Left colon (tissue), 2 donors: ENCODE measurements at places on chromosomes 12 and 14. TPM values are rescaled to one million over a fixed set of nuclear protein-coding genes. Genes with fewer than 3 reads are reported as not detected.
A peak's percentile ranks its signal among the peaks of the same experiment; 100 is the strongest.

GRCh38 chr14:92589213-92589852, 75.8 kb downstream of the RIN3 start:
- peak; percentile 47 for DNase-seq

- DNase-seq: no peak
Measured at GRCh38 chr14:74917646-74918081, 5.4 kb downstream of the RPS6KL1 start.

DNA sequence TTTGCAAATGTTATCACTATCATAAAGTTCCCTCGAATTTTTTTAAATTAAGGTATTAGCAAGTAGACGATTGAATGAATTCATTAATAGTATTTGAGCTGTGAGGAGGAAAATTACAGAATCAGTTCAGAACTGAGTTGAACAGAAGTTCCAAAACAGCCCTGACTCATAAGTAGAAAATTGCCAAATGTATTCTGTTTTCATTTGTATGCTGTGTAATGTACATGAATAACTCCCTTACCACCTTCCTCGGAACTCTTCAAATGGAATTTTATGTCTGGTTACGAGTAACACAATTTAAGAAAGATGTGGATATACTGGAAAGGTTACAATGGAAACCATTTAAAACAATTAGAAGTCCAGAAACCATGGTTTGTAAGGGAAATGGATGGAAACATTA, 283.3 kb upstream of the FAR2 start:
- DNase-seq: no peak

DNA sequence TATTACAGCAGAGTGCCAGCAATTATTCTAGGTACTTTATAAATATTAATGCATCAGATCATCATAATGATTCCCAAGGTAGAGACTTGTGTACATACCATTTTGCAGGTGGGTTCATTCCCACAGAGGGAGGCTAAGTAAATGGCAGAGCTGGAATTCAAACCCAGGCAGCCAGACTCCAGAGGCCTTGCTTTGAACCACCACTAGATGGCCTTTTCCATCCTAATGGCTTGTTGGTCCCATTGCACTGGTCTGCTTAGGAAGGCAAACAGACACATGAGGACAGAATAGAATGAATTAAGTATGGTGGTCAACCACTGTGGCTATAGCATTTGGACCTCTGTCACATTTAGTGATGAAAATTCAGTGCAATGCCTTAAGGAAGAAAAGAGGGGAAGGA, 158.7 kb downstream of the METTL25 start:
- no peak for DNase-seq

GRCh38 chr12:111180426-111181142, 188.3 kb downstream of the PHETA1 start:
- no peak for DNase-seq

DNA sequence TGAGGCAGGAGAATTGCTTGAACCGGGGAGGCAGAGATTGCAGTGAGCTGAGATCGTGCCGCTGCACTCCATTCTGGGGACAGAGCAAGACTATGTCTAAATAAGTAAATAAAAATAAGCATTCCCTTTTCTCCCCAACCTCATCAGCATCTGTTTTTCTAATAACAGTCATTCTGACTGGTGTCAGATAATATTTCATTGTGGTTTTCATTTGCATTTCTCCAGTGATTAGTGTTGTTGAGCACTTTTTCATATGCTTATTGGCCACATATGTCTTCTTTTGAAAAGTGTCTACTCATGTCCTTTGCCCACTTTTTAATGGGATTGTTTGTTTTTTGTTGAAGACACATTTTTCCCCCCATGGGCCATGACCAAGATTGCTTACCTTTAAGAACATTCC, 243.2 kb downstream of the ADAMTS20 start:
- DNase-seq: no peak

DNA sequence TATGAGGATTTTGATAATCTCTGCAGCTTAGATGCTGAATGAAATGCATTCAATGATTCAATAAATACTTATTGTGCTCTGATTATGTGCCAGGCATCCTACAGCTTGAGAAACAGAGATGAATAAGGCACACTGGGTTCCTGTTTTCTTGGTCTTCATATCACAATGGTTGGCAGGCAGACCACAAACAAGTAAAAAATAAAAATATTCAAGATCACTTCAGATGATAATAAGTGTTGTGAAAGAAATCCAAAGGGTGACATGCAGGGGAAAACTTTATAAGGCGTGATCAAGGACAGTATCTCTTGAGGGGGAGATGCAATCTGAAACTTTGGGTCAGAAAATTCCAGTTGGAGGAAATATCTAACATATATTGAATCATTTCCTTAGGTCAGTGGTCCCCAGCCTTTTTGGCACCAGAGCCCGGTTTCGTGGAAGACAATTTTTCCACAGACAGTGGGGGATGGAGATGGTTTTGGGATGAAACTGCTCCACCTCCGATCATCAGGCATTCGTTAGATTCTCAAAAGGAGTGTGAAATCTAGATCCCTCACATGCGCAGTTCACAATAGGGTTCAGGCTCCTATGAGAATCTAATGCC, 73.7 kb upstream of the RAP1B start:
- DNase-seq: no peak

DNA sequence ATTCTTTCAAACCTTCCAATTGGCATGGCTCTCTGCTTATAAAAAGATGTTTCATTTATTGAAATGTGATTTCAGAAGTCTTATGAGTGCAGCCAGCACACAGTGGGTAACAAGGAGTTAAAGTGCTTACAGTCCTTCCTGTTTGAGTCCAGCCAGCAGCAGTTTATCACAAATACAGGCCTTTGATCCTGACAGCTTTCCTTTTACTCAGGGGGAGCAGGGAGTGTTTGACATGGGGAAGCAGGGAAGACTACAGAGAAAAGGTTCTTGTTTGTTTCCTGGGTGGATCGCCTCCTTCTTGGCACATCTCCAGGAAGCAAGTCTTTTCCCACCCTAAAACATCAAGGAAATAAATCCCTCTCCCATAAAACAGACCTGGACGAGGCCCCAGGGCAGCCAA, 216.1 kb downstream of the MSRB3 start:
- no peak for DNase-seq

- no peak for DNase-seq
Measured at GRCh38 chr12:981961-982360, 9.1 kb upstream of the ERC1 start.

DNA sequence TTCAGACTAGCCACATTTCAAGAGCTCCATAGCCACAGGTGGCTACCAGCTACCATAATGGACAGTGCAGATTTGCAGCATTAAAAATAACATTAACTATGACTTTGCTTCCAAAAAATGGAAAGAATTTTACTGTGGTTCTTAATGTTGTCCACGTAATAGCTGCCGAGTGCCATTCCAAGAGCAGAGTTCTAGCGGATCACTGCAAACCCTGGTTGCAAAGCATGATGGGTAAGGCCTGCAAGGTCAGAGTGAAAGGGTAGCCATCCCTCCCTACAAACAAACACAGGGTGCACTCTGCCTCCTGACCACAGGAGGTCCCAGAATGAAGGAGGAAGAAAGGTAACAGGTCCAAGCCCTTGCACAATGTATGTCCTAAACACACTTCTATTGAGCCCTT, 157.6 kb downstream of the DPF3 start:
- no peak for DNase-seq

GRCh38 chr12:113386866-113387566, 16.7 kb downstream of the SDS start:
- DNase-seq: no peak

- DNase-seq: peak; percentile 28
Measured at GRCh38 chr12:19572920-19573558, 133.7 kb downstream of the AEBP2 start.

DNA sequence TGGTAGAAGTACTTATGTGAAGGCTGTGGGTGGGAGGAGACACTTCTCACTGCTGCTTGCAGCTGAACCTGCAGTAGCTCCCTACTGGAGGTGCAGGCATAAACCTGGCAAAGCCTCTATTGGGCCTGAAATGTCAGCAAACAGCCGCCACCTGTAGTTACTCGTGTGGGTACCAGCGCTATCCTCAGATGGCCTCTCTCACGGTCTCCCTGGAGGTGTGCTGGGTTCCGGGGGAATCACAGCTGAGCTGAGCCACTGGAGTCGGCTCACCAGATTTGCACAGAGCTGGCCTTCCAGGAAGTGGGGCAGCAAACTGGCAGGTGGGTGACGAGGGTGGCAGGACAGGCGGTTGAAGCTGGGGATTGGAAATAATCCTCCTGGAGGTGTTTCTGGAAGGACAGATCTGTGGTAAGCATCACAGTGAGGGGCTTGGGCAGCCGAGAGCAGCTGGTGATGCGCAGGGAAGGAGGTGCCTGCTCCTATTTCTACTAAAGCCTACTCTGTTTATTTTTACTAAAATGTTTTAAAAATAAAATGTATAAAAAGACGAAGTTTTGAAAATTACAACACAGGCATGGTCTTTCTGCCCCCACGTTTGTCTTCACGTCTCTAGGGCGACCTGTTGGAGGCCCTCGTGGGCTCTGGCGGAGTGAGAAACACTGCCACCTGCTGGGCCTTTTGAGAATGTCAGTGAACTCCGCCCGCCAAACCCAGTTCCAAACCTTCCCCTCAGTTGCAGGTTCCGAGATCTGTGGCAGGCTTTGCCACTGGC, 67.8 kb upstream of the PLEKHG3 start:
- DNase-seq: peak; percentile 59

DNA sequence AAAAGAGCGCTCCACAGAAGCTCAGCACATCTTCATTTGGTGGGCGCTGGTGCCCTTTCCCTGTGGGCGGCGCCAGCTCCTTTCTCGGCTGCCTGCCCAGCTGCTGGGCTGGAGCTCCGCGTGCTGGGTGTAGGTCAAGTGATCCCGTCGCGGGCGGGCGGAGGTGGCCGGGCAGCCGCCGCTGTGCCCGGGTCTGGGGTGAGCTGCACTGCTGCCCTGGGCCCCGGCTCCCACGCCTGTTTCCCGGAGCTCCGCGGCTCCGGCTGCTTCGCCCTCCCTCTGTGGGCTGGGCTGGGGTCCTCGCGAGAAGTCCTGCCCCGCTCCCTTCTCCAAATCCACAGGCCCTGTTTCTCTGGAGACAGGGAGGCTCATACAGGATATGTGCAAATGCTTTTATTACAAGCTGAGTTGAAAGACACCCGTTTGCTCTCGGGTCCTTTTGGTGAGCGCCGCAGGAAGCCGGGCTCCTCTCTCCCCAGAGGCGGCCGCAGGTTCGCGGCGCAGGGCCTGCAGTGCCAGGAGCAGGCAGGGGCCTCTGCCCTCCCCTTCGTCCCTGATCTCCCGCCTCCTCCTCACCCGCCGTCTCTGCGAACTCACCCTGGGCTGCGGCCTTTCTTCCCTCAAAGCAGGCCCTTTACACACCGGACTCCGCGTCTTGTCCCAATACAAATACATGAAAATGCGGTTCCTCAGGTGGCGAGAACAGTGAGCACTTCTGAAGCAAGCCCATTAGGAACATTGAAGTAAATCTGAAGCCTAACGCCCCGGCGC, 67.8 kb upstream of the CAPRIN2 start:
- peak; percentile 68 for DNase-seq

DNA sequence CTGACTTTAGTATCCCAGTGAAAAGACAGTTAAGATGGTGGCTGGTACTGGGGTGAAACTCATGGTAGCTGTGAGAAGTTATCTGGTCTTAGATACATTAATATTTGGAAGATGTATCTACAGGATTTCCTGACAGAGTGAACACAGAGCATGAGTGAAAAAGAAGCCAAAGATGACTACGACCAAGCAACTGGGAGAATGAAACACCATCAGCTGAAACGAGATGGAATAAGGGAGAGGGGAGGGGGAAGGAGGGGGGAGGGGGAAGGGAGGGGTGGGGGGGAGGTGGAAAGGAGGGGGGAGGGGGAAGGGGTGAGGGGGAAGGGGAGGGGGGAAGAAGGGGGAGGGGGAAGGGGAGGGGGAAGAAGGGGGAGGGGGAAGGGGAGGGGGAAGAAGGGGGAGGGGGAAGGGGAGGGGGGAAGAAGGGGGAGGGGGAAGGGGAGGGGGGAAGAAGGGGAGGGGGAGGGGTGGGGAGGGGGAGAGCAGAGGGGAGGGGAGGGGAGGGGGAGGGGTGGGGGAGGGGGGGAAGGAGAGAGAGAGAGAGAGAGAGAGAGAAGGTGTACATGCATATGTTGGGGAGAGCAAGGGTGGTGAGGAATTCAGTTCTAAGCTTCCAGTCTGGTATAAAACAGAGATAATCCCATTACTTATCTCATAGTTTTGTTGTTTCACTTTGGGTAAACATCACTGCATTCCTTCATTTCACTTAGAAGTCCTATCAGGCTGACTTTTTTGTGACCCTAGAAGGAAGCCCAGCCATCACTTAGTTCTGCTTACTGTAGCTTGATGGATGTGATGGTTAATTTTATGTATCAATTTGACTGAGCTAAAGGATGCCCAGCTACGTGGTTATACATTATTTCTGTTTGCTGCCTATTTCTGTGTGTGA, 73.9 kb downstream of the SPPL3 start:
- no peak for DNase-seq

- DNase-seq: no peak
Measured at GRCh38 chr12:49615725-49616124, 7.6 kb upstream of the PRPF40B start.

- no peak for DNase-seq
Measured at GRCh38 chr12:114658002-114658441, 26.0 kb downstream of the TBX3 start.

DNA sequence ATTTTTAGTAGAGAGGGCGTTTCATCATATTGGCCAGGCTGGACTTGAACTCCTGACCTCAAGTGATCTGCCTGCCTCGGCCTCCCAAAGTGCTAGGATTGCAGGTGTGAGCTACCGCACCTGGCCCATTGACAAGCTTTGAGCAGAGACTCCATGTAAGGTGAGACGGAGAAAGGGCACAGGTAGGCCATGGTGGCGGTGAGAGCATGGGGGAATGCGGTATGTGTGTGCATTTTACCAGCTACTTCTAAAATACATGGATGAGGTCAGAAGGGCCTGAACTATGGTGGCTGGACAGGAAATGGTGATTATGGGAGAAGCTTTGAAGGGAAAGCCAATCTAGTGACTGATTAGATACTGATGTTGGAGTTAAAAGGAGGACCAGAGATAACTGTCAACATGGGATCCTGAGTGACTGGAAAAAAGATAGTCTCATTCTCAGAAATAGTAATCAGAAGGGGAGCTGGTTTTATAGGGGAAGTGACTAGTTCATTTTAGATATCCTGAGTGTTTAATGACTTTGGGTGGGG, 21.9 kb upstream of the PTPRB start:
- no peak for DNase-seq

DNA sequence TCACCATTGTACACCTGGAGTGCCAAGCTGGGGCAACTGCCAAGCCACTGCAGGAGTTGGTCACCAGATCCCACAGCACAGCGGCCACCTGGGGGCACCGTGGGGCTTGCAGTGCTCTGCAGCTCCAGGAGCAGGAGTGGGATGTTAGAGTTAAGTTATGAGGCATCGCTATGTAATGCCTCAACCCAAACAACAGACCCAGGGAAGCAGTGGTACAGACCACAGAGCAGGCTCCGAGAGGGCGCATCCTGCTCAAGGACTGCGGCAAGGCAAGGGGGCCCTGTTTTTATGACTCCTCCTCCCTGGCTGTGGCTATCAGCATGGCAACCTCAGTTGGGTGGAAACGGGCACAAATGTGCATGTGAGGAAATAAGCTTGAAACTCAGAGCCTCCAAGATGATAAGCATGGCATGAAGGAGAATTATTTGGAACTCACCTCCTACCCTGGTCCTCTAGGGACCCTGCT, 63.1 kb downstream of the ARL6IP4 start:
- DNase-seq: peak; percentile 89

Gene DEGS2
- 36.9 TPM for total RNA-seq

Gene KRT75
- total RNA-seq: not detected

Gene ARG2
- 18.1 TPM for total RNA-seq

Gene KCNJ8
- total RNA-seq: 2.4 TPM

Gene MYF6
- total RNA-seq: not detected

Gene GALNT6
- total RNA-seq: 41.0 TPM

Gene FRMD6
- 4.2 TPM for total RNA-seq
